ENCODE measurements at places on chromosomes 11 and 22. TPM values are rescaled to one million over a fixed set of nuclear protein-coding genes. Genes with fewer than 3 reads are reported as not detected.

Gene FAM227A
- total RNA-seq = 10.8 TPM

Gene PITPNM1
- total RNA-seq = 84.1 TPM

Gene PLEKHA7
- total RNA-seq = 167 TPM

Gene NRGN
- total RNA-seq = 5.8 TPM

Gene TSPAN4
- 36.3 TPM for total RNA-seq

DNA sequence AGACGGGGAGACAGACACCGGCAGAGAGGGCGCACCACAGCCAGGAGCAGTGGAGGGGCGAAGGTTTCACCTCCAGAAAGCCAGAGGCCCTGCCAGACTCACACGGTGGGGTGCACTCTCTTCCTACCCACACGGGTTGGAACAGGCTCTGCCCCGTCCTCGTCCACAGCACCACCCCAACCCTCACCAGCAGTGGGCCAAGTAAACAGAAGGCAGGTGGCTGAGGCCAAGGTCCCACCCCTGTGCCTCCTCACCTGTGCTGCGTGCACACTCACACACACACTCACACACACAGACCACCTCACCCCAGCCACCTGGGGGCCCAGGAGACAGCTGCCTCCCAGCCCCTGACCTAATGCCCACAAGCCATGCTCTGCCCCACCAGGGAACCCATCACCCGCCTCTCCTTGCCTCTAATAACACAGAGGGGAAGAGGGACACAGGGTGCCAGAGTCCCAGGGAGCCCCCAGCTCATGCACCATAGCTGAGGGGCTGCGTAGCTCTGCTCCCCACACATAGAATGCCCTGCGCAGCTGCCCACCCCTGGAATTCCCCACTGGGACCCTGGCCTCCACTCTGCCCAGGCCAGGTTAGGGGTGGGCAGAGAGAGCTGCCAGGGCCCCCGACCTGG lies 3.1 kb downstream of the CYB5R3 start:
- DNase-seq = no peak
- no peak overlapping the region for H3K27ac ChIP-seq
- no peak overlapping the region for H3K4me3 ChIP-seq

DNA sequence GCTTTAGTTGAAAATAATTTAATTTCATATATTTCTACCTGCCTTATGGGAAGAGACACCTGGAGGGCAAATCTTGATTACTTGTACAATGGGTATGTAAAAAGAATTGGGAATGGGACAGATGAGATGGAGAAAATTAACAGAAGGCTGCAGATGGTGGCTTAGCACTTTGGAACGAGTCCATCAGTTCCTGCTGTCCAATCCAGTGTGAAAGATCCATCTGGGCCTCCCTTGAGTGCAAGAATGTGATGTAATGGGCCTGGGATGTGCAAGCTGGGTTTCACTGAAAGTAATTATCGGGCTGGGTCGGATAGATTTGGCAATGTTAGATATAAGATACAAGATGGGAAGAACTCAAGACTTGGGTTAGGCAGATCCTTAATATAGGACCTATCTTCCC lies 42.0 kb downstream of the CECR2 start:
- H3K27ac ChIP-seq = no peak overlapping the region
- no peaks in the 10 kb centered on the region for H3K4me1 ChIP-seq
- H3K36me3 ChIP-seq = no peaks in the 10 kb centered on the region
- no peak for DNase-seq

GRCh38 chr11:109939166-109939810 lies 153.9 kb upstream of the ZC3H12C start:
- no peaks in the 10 kb centered on the region for H3K36me3 ChIP-seq
- peaks cover 9% of the 10 kb centered on the region for H3K4me1 ChIP-seq
- DNase-seq = peak; percentile 21
- H3K27ac ChIP-seq = no peak overlapping the region
- H3K4me3 ChIP-seq = no peak overlapping the region

DNA sequence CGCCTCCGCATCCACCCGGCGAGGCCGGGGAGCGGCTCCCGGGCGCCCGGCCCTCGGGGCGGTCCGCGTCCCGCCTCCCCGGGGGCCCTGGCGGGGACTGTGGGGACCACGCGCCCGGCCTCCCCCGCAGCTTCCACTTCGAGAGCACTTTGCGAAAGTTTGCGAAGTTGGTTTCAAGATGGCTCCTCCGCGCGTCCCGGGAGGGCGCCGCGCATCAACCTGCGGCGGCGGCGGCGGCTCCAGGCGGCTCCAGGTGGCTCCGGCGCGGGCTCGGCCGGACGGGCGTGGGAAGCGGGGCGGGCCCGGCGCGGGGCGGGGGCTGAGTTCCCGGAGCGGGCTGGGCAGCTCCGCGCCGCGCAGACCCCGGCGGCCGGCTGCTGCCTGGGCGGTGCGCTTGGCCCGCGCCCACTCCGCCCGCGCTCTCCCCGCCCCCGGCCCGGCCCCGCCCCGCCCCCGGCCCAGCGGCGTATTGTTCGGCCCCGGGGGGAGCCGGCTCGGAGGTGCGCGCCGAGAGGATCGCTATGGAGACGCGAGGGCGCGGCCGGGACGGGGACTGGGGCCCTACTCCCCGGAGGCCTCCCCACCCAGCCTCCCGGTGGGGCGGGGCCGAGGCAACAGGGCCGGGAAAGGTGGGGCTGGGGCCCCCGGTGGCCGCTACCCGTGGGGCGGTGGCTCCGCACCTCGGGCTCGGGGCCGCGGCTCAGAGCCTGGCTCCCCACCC lies at the start of gene CELSR1:
Gene CELSR1 (minus strand): TSS at position 396 of the 721 bp plus-strand sequence. CDS start 450 bp downstream, outside the sequence.
- H3K27me3 ChIP-seq = no peaks in the 10 kb centered on the region
- H3K36me3 ChIP-seq = peaks cover 26% of the 10 kb centered on the region
- peaks cover 23% of the 10 kb centered on the region for H3K4me1 ChIP-seq

GRCh38 chr11:121467965-121468364 lies 15.2 kb upstream of the SORL1-AS1 start:
- no peak overlapping the region for H3K4me3 ChIP-seq
- H3K4me1 ChIP-seq = peaks cover 19% of the 10 kb centered on the region
- H3K27ac ChIP-seq = no peak overlapping the region
- H3K27me3 ChIP-seq = no peaks in the 10 kb centered on the region

GRCh38 chr11:14583252-14584034 lies 60.2 kb upstream of the PDE3B start:
- no peaks in the 10 kb centered on the region for H3K27me3 ChIP-seq
- peak overlapping the region; percentile 0 for H3K4me3 ChIP-seq
- no peak overlapping the region for H3K27ac ChIP-seq
- peak; percentile 10 for DNase-seq
- no peaks in the 10 kb centered on the region for H3K36me3 ChIP-seq

DNA sequence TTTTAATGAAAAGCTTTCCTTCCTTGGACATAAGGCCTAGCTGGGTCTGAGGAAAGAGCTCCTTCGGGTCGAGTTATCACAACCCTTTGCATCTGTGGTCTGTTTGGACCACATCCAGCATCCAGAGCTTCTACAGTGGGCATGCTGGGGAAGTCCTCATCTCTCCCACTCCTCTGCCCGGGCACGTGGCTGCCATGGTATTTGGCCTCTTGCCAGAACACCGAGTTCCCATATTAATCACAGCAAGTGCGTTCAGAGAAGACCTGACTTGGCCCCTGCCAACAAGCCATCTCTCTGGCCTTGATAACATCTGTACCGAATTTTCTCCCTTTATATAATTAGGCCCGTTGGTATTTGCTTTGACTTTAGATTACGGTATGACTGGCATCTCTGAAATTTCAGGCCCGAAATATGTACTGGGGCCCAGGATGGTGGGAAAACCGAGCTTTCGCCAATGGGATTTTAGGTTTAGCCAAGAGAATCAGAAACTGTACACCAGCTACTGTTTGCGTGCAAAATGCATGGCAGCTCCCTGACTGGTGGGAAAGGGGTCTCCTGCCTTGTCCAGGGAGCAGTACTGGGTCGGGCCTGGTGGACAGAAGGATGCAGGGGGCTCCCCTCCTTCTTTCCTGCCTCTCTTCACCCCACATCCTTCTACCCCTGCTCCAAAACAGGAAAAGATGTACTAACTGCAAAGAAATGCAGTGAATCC lies 90.0 kb downstream of the MICAL2 start:
- no peak for DNase-seq
- no peak overlapping the region for H3K4me3 ChIP-seq
- H3K27ac ChIP-seq = no peak overlapping the region
- H3K36me3 ChIP-seq = peaks cover 31% of the 10 kb centered on the region

DNA sequence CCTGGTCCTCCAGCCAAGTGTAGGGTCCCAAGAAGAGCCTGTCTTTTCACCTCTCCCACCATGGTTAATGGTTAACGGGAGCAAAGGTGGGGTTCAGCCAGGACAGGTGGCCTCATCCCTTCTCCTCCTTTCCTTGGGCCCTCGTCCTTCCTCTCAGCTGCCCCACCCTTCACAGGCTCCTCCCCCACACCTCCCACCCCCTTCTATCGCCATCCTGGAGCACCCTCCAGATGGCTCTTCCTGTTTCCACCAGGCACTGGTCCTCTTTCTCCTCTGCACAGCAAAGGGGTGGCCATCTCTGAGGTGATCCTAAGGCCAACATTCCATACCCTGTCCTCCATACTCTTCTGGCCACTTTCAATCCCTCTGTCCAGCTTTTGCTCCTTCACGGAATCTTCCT lies 48.9 kb downstream of the SLC22A12 start:
- no peak for DNase-seq
- H3K4me3 ChIP-seq = no peak overlapping the region
- peaks cover 36% of the 10 kb centered on the region for H3K27me3 ChIP-seq

GRCh38 chr22:23184764-23185113 lies 4.4 kb downstream of the BCR start:
- DNase-seq = no peak
- H3K27ac ChIP-seq = no peak overlapping the region
- H3K27me3 ChIP-seq = no peaks in the 10 kb centered on the region
- peak overlapping the region; percentile 74 for H3K4me3 ChIP-seq
- peaks cover 47% of the 10 kb centered on the region for H3K4me1 ChIP-seq

DNA sequence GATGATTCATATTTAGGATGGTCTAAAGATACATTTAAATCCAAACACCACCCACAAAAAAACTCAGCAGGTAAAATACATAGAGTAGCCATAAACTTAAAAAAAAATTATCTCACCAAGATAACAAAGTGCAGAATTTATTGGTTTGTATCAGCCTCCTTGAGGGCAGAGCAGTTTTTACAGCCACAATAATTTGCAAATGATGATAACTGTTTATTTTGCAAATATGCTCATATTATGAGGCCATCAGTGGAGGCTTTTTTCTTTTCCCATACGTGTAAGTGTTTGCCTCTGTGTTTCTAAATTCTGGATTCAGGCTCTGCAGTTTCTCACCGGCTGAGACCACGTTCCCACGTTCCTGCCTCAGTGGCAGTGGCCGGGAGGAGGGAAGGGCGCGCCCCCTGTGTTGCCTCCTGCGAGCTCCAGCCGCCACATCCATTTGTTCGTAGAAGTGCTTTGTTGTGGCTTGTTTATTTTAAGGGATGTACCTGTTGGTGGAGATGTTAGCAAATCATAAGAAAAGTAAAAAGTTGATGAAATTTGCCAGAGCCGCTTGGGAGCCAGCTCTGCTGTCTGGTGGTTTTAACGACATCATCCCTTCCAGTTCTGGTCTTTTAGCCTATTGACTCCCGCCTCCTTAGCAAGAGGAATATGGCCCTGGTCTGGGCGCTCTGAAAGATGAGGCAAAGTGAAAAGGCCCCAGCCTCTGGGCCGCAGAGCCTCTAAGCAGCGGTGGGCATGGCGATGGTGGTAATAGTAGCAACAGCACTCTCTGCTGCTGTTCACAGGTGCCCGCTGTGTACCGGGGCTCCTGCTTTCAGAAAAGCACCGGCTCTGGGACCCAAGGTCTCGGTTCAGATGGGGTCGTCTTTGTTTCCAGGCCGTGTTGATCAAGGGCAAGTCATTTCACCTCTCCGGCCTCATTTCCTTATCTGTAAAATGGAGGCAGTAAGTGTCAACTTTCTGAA lies 66.7 kb upstream of the PPARA start:
- no peaks in the 10 kb centered on the region for H3K27me3 ChIP-seq
- H3K27ac ChIP-seq = peak overlapping the region; percentile 98
- peaks cover 95% of the 10 kb centered on the region for H3K36me3 ChIP-seq
- H3K4me3 ChIP-seq = peak overlapping the region; percentile 83
- peaks cover 50% of the 10 kb centered on the region for H3K4me1 ChIP-seq

- H3K27me3 ChIP-seq = peaks cover 65% of the 10 kb centered on the region
- H3K27ac ChIP-seq = no peak overlapping the region
- peak overlapping the region; percentile 56 for H3K4me3 ChIP-seq
- peaks cover 19% of the 10 kb centered on the region for H3K36me3 ChIP-seq
- no peak for DNase-seq
- H3K4me1 ChIP-seq = peaks cover 12% of the 10 kb centered on the region
These were observed 628 bp downstream of the LRP4 start for GRCh38 chr11:46917762-46918082.

- H3K4me3 ChIP-seq = peak overlapping the region; percentile 37
- H3K36me3 ChIP-seq = peaks cover 9% of the 10 kb centered on the region
These were observed 7.7 kb downstream of the E2F8 start for GRCh38 chr11:19232910-19233503.

DNA sequence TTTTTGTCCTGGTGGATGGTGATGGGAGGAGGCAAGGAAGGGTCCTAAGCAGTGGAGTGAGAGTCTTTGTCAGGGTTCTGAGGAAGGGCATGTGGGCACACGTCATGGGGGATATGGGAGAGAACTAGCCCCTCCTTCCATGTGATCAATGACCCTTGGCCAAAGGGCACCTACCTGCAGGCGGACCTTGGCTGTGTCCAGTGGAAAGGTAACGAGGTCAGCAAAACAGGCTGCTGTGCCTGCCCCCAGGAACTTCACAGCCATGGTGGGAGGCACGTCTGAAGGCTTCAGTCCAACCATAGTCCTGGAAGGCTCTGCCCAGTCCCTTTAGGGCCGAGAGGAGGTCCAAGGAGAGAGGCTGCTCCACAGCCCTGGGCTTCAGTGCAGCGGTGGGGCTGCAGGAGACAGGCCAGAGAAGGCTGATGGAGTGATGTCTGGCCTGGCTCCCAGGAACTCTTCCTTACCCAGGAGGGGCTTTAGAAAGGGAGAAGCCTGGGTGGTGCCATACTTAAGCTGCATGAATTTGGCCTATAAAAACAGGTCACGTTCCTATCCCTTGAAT lies 2.1 kb downstream of the UCP3 start:
- H3K27ac ChIP-seq = no peak overlapping the region
- peaks cover 5% of the 10 kb centered on the region for H3K36me3 ChIP-seq
- no peak overlapping the region for H3K4me3 ChIP-seq

GRCh38 chr11:91047882-91048281 lies 825.0 kb upstream of the CHORDC1 start:
- no peak for DNase-seq
- no peak overlapping the region for H3K4me3 ChIP-seq
- H3K4me1 ChIP-seq = no peaks in the 10 kb centered on the region
- H3K27me3 ChIP-seq = no peaks in the 10 kb centered on the region

- H3K36me3 ChIP-seq = no peaks in the 10 kb centered on the region
- H3K4me3 ChIP-seq = no peak overlapping the region
- DNase-seq = no peak
- no peaks in the 10 kb centered on the region for H3K4me1 ChIP-seq
- no peak overlapping the region for H3K27ac ChIP-seq
These were observed 237.6 kb downstream of the OR4A5 start for GRCh38 chr11:54944211-54944610.

GRCh38 chr11:23727794-23728193 lies 769.1 kb upstream of the LUZP2 start:
- H3K27me3 ChIP-seq = no peaks in the 10 kb centered on the region
- no peak overlapping the region for H3K4me3 ChIP-seq
- H3K4me1 ChIP-seq = peaks cover 25% of the 10 kb centered on the region
- peak overlapping the region; percentile 6 for H3K27ac ChIP-seq

GRCh38 chr11:73317373-73317772 lies 9.3 kb downstream of the ARHGEF17 start:
- peaks cover 28% of the 10 kb centered on the region for H3K4me1 ChIP-seq
- H3K4me3 ChIP-seq = no peak overlapping the region
- H3K27me3 ChIP-seq = no peaks in the 10 kb centered on the region

Data from Calu3 (cell line).